Posterior vena cava (tissue), 2 donors: ENCODE measurements at places on chromosomes 2 and 18.

DNA sequence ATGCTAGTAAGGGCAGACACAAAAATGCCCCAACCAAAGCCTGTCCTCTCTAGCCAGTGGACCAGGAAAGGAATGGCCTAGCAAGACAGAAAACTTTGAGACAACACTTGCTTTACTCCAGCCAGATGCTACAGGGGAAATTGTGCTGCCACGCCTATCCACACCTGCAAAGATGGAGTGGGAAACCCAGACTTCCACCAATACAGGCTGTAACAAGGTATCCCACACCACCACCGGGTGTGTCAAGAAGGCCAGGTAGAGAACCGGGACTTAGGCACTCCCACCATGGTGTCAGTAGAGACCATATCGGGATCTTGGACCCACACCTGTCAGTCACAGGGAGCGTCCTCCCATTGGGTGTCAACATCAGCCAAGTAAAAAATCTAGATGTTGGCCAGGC is 16.2 kb upstream of the ESPNL start:
- no peak for DNase-seq

- no peak for DNase-seq
Observed at GRCh38 chr2:181892799-181893435, 1.4 kb downstream of the ITPRID2 start.

GRCh38 chr2:135965756-135966155 is 19.7 kb downstream of the DARS1 start:
- no peak for DNase-seq

DNA sequence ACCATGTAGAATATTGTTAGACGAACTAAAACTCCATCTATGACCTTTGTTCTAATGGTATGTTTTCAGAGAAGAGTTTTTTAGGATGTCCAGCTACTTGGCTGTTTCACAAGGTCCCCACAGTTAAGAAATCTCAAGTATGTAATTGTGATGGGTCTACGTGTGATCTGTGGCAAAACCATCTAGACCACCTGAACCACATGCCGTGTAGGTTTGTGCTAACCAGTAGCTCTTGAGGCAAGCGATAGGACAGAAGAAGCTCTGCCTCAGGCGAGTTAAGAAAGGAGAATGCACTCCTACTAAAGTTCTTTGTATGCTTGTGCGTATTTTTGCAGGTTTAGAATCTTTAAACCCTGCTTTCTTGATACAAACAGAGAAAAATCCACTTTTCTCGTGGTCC is 13.2 kb downstream of the ZCCHC2 start:
- no peak for DNase-seq

- no peak for DNase-seq
Observed at GRCh38 chr2:195404651-195405050, 252.4 kb upstream of the SLC39A10 start.

- DNase-seq = no peak
Observed at GRCh38 chr2:85765081-85765731, 11.4 kb downstream of the ATOH8 start.

GRCh38 chr2:210188755-210189154 is 17.5 kb upstream of the KANSL1L start:
- DNase-seq = no peak

DNA sequence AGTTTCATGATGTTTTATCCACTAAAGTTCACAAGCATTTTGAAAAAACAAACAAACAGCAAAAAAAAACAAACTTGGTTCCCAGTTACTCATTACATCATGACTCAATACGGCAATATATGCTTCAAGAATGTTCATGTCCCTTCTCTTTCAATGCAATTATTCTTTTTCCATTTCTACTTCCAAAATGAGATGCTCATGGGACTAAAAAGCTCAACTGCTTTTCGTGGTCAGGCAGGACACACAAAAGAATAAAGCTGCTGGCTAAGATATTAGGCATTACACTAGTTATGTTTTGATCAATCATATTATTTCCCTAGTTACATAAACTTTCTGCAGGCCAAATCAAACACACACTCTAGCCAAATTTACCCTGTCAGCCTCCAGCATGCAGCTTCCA is 301.3 kb downstream of the EPHA4 start:
- DNase-seq = no peak

GRCh38 chr2:233156001-233156400 is 95.5 kb upstream of the ATG16L1 start:
- no peak for DNase-seq

DNA sequence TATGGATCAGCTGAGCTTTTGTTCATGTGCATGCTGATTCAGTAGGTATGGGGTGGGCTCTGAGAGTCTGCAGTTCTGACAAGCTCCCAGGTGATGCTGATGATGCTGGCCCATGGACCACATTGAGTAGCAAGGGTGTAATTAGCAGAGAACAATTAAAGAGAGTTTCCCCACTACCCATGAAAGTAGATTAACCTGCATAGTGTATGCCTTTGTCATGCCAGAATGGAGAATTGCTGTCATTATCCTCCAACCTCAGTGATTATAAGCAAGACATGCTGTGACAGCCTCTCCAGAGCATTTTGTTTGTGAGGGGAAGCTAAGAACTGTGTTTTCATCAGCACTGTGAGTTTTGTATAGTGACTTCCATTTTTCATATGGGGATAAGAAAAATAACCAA is 59.5 kb upstream of the LYPD1 start:
- no peak for DNase-seq

DNA sequence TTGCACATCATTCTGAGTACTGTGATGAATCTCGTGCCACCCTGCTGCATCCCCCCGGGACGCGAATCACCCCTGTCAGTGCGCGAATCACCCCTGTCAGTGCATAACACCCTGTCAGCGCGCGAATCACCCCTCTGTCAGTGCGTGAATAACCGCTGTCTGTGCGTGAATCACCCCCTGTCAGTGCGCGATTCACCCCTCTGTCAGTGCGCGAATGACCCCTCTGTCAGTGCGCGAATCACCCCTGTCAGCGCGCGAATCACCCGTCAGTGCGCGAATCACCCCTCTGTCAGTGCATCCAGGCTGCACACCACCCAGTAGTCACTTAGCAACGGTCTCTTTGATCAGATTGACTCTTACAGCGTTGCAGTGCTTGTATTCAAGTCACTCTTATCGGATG is 134.4 kb upstream of the TPO start:
- no peak for DNase-seq

- DNase-seq = no peak
Observed at GRCh38 chr2:9303528-9304225, 97.1 kb downstream of the ASAP2 start.

GRCh38 chr2:147632198-147632597 is 212.6 kb upstream of the ACVR2A start:
- no peak for DNase-seq

- no peak for DNase-seq
Observed at GRCh38 chr2:160241251-160242137, 41.4 kb upstream of the ITGB6 start.

DNA sequence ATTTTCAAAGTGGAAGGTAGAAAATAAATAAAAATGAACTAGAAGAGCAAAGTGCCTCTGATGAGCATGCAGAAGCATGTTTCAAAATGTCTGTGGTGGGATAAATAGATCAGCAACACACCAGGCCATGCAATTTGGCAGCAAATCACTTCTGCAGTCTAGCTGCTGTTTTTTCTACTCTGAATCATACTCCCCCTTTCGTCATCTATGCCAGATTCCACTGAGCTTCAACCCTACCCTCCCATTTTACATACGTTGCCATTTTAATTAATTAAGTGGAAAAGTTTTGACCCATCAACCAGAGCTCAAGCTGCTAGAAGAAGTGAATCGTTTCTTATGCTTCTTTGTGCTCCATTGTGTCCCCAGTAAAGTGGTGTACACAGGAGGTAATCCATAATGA is 79.3 kb downstream of the NRXN1 start:
- no peak for DNase-seq

DNA sequence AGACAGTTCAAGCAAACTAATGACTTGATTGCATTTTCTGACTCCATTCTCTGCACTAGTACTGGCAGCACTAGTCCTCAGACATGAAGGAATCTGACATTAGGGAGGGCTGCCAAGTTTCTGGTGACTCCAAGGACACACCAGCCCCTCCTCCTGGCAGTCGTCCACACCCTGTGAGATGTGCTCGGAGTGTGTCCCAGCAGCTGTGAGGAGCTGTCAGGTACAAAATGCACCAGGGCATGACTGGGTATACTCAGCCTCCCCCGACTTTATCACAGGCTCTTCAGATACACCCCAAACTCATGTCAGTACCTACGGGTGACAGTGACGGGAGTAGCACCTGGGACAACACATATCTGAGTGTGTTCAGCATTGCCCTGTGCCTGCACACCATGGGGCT is 43.1 kb downstream of the EDAR start:
- no peak for DNase-seq

GRCh38 chr2:157319795-157320194 is 5.8 kb downstream of the ERMN start:
- no peak for DNase-seq

DNA sequence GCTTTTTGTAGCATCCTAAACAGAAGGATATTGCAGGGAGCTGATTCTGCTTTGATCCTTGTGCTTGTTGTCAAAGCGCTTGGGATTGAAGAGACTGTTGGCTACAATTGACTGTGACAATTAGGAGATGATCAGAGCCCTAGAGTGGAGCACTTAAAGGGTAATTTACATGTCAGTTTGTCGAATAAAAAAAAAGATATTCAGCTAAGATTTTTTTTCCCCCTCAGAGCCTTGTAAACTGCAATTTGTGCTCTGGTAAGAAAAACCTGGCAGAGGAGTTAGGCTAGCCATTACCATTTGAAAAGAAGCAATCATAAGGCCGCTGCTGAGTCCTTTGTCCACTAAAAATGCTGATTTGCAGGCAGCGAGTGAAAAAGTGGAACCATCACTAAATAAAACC is 47.8 kb upstream of the ZEB2 start:
- no peak for DNase-seq

DNA sequence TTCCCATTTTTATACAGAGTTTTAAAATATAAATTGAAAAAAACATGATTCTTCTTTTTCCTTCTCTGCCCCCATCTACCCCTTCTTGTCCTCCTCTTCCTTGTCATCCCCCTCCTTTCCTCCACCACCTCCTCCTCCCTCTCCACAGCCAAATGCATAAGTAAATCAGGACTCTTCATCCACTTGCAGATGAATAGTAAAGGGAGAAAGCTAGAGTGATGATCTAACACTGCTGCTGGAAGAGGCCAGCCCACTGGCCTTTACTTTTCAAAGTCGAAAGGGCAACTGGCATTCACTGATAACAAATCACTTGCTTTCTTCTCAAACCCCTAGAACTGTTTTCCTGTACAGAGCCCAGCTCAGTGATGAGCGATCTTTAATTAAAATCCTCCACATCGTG is 205.8 kb downstream of the PDE1A start:
- no peak for DNase-seq

DNA sequence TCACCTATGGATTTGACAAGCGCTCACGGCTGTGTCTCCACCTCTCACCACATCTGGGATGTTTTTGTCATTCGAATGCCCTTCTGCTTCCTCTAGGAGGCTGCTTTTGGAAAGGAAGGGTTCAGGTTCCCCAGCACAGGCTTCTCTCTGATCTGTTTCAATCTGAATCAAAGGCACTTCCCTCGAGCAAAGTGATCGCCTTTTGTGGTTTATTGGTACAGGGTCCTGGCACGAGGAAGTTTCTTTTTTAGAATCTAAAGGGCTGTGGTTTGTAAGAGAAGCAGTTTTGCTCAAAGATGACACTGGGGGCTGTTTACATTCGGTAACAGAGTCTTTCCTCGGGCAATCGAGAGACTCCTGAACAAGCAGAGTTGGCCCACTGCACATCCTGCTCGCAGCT is 145.0 kb downstream of the DAW1 start:
- DNase-seq = no peak

- no peak for DNase-seq
Observed at GRCh38 chr2:142033393-142033792, 97.4 kb downstream of the LRP1B start.

- peak; percentile 83 for DNase-seq
Observed at GRCh38 chr2:27378096-27378808, 2.3 kb downstream of the ZNF513 start.

- DNase-seq = no peak
Observed at GRCh38 chr18:74976331-74976909, 232.5 kb downstream of the PTGR3 start.

- no peak for DNase-seq
Observed at GRCh38 chr2:224023188-224023587, 15.9 kb downstream of the SERPINE2 start.
